Naive B cell (primary cell): ENCODE measurements at places on chromosomes 6 and 20.
A peak's percentile ranks its signal among the peaks of the same experiment; 100 is the strongest.

DNA sequence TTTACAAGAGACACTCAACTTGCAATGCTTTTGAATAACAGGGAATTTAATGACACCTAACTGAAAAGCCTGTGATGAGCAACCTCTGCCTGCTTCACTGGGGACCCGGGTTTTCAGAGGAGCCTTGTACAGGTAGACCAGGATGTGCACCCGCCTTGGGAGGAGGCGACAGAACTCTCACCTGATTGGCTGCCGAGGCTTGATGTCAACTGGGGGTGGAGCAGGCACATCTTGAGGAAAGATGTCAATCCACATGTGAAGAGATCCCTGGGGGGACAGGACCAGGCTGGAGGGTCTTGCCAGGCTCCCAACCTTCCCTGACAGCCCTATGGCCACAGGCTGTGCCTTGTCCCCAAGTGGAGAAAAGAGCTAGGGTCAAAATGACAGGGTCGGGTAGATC, 19.8 kb downstream of the ERGIC3 start:
- H3K27ac ChIP-seq: peak overlapping the region; percentile 38
- no peaks in the 10 kb centered on the region for H3K27me3 ChIP-seq
- no peak overlapping the region for H3K4me3 ChIP-seq
- H3K4me1 ChIP-seq: no peaks in the 10 kb centered on the region
- DNase-seq: no peak

- H3K27me3 ChIP-seq: peaks cover 12% of the 10 kb centered on the region
- H3K4me3 ChIP-seq: no peak overlapping the region
- H3K4me1 ChIP-seq: peaks cover 21% of the 10 kb centered on the region
- no peaks in the 10 kb centered on the region for H3K36me3 ChIP-seq
Observed at GRCh38 chr6:36312854-36313648, 23.6 kb downstream of the BNIP5 start.

DNA sequence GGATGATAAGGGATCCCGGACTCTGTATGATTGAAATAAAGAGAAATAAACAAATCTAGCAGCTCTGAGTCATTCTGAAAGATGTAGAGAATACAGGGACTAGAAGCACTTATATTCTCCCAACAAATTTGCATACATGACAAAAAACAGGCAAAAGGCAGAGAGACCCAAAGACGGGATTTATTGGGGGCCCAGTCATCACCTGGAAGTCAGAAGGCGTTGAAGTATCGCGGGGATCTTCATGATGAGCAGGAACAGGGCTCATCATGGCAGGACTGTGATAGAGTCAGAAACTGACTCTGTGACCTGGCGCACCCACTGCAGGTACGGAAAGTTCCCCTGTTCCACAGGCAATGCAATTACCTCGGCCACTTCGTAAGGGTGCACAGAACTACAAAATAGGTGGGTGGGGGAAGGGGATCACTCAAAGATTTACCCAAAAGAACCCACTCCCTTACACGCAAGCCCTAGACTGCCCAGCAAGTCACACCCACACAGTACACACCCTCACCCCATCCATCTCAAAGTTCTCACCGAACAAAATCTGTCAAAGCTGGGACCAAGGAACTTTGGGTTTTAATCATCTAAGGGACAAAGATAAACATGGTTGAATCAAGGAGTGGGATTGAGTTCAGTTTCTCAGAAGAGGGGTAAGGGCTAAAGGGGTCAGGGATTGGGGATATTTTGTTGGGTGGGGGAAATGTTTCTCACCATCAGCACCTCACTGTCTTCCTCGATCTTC, 1.4 kb downstream of the CUTA start:
- DNase-seq: no peak
- peaks cover 79% of the 10 kb centered on the region for H3K4me1 ChIP-seq

- no peaks in the 10 kb centered on the region for H3K27me3 ChIP-seq
- H3K27ac ChIP-seq: peak overlapping the region; percentile 90
- no peak for DNase-seq
- peaks cover 71% of the 10 kb centered on the region for H3K4me1 ChIP-seq
- no peak overlapping the region for H3K4me3 ChIP-seq
- H3K36me3 ChIP-seq: no peaks in the 10 kb centered on the region
Observed at GRCh38 chr20:48749437-48749836, 78.4 kb downstream of the PREX1 start.

DNA sequence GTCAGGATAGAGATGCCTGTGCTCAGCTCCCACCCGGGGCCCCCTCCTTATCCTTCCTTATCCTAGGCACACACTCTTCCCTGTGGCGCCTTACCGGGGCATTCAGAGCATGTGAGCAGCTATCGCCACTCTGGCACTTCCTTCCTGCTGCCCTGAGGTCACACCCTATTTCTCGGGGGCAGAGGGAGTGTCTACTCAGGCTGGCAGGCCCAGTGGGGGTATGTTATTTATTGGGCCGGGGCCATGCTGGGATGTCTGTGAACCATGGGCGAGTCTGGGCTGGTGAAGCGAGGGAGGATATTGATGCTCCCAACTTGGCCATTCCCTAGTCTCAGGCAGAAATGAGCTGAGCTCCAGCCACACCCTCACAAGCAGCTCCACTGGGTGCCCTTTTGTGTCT, 3.9 kb upstream of the LY6G6D start:
- peak overlapping the region; percentile 35 for H3K4me3 ChIP-seq
- DNase-seq: no peak
- H3K36me3 ChIP-seq: no peaks in the 10 kb centered on the region
- peaks cover 17% of the 10 kb centered on the region for H3K4me1 ChIP-seq

DNA sequence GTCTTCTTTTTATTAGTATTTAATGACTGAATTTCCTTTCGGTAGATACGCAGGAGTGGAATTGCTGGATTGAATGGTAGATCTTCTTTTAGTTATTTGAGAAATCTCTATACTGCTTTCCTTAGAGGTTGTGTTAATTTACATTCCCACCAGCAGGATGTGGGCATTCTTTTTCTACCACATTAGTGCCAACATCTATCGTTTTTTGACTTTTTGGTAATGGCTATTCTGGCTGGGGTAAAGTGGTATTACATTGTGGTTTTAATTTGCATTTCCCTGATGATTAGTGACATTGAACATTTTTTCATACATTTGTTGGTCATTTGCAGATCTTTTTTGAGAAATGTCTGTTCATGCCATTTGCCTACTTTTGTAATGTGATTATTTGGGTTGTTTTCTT, 37.1 kb downstream of the SUMO4 start:
- H3K36me3 ChIP-seq: no peaks in the 10 kb centered on the region
- no peaks in the 10 kb centered on the region for H3K27me3 ChIP-seq
- no peak overlapping the region for H3K4me3 ChIP-seq
- peaks cover 26% of the 10 kb centered on the region for H3K4me1 ChIP-seq

DNA sequence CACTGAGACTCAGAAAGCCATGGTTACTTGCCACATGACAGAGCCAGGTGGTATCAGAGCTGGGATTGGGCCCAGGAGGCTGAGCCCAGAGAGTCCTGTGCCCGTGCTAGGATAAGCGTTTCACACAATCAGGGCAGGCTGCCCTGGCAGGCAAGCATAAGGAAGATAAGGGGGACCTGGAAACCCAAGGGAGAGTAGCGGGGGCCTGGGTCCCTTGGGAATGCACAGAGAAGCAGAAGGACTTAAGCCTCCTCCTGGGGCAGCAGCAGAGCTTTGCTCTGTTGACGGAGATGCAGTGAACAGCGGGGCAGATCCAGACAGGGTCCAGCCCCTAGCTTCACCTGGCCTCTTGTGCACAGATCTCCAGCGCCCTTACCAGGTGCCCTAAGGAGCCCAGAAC, 8.7 kb downstream of the TRIB3 start:
- no peak for DNase-seq
- no peak overlapping the region for H3K27ac ChIP-seq
- H3K27me3 ChIP-seq: no peaks in the 10 kb centered on the region
- H3K4me3 ChIP-seq: no peak overlapping the region
- peaks cover 22% of the 10 kb centered on the region for H3K36me3 ChIP-seq
- peaks cover 8% of the 10 kb centered on the region for H3K4me1 ChIP-seq

GRCh38 chr6:133585978-133586377, 302.9 kb upstream of the TCF21 start:
- H3K36me3 ChIP-seq: no peaks in the 10 kb centered on the region
- no peaks in the 10 kb centered on the region for H3K4me1 ChIP-seq
- H3K27me3 ChIP-seq: peaks cover 12% of the 10 kb centered on the region
- DNase-seq: no peak
- H3K27ac ChIP-seq: no peak overlapping the region
- H3K4me3 ChIP-seq: no peak overlapping the region

DNA sequence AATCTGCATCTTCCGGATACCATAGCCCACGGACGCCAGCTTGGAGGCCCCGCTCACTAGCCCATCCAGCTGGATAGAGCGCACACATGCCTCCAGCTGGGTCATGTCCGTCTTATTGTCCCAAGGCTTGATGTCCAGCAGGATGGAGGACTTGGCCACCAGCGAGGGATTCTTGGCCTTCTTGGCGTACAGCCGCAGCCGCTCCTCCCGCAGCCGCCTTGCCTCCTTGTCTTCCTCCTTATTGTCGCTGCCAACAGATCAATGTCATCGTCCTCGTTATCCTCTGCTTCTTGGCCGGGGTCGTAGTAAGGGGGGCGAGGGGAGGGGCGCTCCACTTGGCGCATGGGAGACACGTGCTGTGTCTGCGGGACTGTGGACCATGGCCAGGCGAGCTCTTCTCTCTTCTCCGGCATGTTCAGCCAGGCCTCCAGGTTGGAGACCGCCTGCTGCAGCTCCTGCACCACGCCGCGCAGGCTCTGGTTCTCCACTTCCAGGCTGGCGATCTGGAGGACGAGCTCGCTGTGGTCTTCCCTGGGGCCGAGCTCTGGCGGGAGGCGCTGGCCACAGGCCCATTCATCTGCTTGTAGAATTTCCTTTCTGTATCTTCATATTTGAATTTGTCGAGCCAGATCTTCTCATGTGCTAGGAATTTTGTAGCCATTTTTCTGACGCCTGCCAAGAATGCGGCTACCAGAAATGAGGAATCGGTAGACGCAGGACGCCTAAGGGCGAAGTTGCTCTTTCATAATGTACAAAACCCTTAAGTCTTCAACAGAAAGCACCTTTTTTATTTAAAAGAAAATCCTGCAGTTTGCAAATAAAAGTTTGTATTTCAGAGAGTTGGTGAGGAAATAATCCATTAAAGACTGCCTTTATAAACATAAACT, 60.1 kb upstream of the PTPRK start:
- no peaks in the 10 kb centered on the region for H3K36me3 ChIP-seq
- H3K4me1 ChIP-seq: no peaks in the 10 kb centered on the region
- H3K4me3 ChIP-seq: no peak overlapping the region
- DNase-seq: no peak
- H3K27me3 ChIP-seq: no peaks in the 10 kb centered on the region

DNA sequence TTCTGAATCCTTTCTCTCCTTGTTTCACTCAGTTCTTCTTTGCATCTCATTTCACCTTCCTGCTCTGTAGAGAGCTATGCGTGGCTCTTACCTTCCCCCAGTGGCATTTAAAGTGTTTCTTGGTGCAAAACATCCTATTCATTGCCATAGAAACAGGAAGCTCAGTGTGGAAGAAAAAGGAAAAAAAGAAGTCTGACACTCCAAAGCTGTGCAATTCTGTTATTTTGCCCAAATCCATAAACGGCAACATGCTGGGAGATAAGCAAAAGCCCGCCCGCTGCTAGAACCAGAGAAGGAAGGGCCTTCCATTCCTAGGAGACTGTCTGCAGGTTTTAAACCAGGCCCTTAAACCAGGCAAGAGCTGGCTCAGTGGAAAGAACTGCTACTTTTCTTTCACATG, 247.1 kb downstream of the HIVEP2 start:
- H3K36me3 ChIP-seq: no peaks in the 10 kb centered on the region
- DNase-seq: no peak
- no peak overlapping the region for H3K4me3 ChIP-seq
- H3K27ac ChIP-seq: no peak overlapping the region
- H3K4me1 ChIP-seq: peaks cover 29% of the 10 kb centered on the region

GRCh38 chr20:24146231-24146634, 157.7 kb upstream of the GGTLC1 start:
- peaks cover 4% of the 10 kb centered on the region for H3K36me3 ChIP-seq
- no peak overlapping the region for H3K4me3 ChIP-seq
- no peak for DNase-seq
- peaks cover 6% of the 10 kb centered on the region for H3K27me3 ChIP-seq
- peaks cover 6% of the 10 kb centered on the region for H3K4me1 ChIP-seq
